ENCODE measurements at places on chromosomes 1 and 21.

- DNase-seq: no peak
Observed at GRCh38 chr1:236922190-236922589, 82.1 kb downstream of the MT1HL1 start.

- DNase-seq: no peak
Observed at GRCh38 chr1:76303340-76303717, 228.8 kb downstream of the ST6GALNAC3 start.

DNA sequence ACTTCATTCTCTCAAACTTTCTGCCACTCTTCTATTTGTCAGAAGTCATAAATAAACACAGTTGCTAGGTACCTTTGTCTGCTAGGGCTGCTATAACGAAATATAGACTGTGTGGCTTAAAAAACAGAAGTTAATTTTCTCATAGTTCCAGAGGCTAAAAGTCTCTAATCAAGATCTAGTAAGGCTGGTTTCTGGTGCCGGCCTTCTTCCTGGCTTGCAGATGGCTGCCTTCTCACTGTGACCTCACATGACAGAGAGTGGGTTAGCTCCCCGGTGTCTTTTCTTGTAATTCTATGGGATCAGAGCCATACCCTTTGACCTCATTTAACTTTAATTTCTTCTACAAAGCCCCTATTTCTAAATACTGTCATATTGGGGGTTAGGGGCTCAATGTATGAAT lies 5.9 kb downstream of the PDC start:
- DNase-seq: no peak

GRCh38 chr1:43853161-43853921 lies 80.3 kb upstream of the ARTN start:
- peak; percentile 38 for DNase-seq

- DNase-seq: no peak
Observed at GRCh38 chr21:45871616-45872236, 109.8 kb upstream of the COL6A1 start.

DNA sequence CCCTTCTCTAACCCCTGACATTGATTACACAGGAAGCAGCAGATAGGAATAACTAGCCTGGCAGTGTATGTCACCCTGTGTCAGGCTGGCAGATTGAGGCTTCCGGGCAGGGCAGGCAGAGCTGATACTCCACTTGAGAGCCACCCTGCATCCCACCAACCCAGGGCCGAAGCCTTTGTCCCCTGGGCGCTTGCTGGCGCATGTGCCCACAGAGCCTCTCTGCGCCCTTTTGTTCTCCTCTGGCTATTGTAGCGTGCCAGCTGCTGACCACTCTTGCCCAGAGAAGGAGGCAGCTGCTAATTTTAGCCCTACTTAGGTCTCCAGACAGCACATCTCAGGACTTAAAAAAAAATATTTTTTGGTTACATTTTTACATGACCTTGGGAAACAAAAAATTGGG lies 304.9 kb downstream of the HHAT start:
- no peak for DNase-seq

DNA sequence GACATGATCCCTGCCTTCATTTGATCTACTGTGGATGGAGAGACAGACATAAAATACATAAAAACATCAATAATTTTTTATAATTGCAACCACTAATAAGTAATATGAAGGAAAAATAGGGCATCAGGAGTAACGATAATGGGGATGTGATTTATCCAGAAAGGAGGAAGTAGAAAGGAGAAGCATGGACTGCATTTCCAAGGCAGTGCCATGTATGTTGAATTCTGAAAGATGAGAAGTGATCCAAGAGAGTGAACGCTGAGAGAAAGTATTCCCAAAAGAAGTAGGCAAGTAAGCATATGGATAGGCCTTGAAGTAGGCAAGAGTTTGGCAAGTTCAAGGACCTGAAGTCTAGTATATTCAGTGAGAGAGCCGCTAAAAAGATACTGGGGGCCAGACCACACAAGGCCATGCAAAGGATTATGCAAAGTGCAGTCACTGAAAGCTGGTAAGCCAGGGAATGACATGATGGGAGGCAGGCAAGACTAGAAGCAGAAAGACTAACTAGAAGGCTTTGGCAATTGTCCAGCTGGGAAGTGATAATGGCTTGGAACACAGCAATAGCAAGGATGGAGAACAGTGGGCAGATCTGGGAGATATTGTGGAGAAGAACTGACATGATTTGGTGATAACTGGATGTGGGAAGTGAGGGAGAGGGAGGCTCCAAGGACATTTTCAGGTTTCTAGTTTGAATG lies 85.9 kb downstream of the TM2D1 start:
- DNase-seq: no peak

DNA sequence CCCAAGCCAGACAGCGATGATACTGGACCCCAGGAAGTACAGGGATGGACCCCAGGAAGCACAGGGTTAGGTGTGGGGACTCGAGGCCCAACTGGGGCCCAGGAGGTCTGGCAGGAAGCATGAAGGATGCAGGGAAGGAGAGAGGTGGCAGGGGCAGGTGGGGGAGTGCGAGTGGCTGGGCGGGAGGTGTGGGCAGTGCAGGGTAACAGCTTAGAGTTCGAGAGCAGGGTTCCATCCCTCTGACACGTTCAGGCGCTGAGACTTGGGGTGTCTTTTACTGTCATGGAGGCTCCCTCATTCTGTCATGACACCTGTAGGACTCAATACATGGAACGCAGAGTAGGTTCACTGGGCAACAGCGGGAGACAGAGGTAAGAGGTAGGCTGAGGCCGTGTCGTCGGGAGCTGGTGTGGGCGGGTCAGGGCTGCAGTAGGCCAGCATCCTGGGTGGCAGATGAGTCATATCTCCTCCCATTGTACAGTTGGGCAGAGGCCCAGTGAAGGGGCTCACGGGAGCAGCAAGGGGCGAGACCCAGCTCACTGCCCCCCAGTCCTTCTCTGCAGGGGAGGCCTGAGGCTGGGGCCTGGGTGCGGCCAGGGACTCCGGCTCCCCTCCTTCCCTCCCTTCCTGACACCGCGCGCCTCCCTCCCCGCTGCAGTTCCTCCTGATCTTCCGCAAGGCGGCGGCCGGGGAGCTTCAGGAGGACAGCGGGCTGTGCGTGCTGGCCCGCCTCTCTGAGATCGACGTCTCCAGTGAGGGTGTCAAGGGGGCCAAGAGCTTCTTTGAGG lies 11.6 kb upstream of the CTRC start:
- DNase-seq: no peak

- no peak for DNase-seq
Observed at GRCh38 chr1:18573170-18573569, 57.5 kb upstream of the PAX7 start.

GRCh38 chr1:109664671-109665070 lies 3.2 kb upstream of the GSTM2 start:
- DNase-seq: no peak

DNA sequence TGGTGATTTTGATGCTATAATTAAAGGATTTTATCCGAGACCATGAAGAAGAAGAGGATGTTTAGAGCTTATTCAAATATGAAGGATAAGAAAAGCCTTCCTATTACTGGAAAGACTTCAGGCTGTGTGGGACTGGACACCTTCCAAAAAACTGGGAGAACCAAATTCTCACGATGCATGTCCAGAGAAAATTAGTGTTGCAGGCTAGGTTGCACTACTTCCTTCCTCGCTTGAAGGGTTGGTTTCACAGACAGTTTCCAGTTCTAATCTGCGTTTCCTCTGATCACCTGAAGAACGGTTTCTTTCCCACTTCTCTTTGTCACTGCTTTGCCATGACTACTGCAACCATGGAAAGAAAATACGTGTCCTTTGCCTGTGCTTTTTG lies 2.0 kb downstream of the MTARC2 start:
- no peak for DNase-seq

GRCh38 chr1:25006770-25007169 lies 76.7 kb upstream of the RUNX3 start:
- DNase-seq: no peak

DNA sequence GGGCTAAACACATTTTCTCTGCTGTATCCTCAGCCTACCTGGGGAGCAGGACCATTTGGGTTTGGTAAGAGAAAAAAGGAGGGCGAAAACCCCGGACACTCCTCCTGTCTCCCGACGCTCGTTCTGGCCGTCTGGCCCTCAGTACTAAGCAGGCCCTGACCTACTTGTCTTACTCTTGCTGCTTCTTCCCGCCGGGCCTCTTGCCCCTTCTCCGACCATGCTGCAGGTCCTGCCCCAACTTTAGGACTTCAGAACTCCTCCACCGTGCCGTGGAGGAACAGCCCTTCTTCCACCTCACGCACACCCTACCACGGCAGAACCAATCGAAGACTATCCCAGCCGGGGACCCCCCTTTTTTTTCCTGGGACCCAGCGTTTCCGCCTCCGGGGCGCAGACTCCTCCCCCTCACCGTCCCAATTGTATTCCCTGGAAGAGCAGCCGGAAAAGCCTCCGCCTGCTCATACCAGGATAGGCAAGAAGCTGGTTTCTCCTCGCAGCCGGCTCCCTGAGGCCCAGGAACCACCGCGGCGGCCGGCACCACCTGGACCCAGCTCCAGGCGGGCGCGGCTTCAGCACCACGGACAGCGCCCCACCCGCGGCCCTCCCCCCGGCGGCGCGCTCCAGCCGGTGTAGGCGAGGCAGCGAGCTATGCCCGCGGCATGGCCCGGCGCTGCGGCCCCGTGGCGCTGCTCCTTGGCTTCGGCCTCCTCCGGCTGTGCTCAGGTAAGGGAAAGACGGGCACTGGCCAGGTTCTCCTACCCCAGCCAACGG lies at the start of gene CHRNB2:
Gene CHRNB2 (plus strand): TSS at position 393 of the 771 bp plus-strand sequence. CDS start 267 bp downstream, at position 660.
- peak; percentile 81 for DNase-seq

GRCh38 chr1:90361026-90361425 lies 356.1 kb downstream of the BARHL2 start:
- no peak for DNase-seq

DNA sequence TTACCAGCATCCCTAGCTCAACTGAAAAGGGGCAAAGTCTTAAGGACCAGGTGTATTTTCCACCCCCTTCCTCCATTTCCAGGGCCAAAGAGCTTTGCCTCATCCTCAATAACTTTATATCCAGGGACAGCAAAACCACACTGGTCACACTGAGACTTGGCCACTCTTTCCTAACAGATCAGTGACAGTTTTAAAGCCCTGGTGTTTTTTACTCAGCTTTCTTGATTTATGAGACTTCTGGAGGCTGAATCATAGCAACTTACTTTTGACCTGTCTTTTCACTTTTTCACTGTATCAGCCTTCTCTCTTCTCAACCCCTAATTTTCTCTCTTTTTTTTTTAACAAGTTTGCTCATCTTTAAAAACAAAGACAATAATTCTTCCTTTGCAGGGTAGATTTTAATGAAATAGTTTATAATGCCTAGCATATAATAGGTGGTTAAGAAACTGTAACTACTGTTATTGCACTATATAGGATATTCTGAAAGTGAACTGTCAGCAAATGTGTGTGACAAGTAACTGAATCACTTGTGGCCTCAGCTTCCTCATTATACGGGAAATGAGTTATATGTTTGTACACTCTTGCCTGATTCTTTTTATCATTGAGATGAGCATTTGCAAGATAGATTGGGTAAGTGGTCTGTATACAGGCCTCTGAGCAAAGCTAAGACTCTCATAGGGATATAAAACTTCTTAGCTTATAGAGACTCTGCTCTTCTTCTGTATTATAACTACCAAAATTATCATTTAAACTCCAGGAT lies 19.7 kb upstream of the DYNLT5 start:
- DNase-seq: no peak

GRCh38 chr21:45364468-45365185 lies 40.3 kb upstream of the COL18A1 start:
- DNase-seq: no peak

GRCh38 chr1:194184425-194184824 lies 998.0 kb upstream of the B3GALT2 start:
- no peak for DNase-seq

- DNase-seq: no peak
Observed at GRCh38 chr1:176839216-176839615, 325.3 kb downstream of the ASTN1 start.

DNA sequence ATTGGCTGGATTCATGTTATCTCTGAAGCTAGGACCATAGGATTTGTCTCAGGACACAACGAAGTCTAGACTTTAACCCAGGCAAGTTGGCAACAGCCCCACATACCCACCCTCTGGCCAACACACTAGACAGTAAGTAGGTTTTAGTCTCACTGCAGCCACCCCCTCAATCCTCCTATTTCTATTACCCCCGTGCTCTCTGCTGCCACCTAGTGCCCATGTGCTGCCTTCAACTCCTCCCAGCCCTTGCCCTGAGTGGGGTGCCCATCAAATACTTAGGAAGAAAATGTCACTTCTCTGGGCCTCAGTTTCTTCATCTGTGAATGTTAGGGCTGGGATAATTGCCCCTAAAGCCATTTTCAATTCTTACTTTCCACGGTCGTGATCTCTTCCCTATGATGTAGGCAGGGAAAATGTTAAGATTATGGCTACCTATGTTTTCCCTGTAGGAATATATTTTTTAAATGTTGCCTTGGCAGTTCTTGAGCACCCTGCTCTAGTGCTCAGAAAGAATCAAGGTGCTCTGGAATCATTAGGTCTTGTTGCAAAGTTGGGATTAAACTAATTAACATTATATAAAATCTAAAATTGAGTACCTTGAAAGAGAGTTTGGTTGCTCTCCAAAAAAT lies 213.0 kb downstream of the LMX1A start:
- peak; percentile 52 for DNase-seq

GRCh38 chr1:92411511-92411910 lies 75.2 kb downstream of the GFI1 start:
- DNase-seq: no peak

DNA sequence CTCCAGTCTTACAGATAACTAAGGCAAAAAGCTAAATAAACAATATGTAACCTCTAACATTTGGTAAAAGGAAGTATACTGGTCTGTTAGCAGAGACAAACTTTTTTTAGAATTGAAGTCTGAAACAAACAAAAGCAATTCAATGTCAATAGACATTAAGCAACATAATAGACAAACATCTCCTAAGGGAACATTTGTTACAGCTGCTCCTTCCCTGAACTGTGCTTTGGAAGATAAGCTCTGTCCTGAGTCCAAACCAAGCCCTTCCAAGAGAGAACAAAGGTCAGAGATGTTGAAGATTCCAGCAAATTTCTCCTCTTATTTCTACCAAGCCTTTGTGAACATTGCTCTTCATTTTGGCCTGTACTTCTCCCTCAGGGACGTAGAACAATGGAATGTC lies 25.3 kb downstream of the FMO2 start:
- no peak for DNase-seq

DNA sequence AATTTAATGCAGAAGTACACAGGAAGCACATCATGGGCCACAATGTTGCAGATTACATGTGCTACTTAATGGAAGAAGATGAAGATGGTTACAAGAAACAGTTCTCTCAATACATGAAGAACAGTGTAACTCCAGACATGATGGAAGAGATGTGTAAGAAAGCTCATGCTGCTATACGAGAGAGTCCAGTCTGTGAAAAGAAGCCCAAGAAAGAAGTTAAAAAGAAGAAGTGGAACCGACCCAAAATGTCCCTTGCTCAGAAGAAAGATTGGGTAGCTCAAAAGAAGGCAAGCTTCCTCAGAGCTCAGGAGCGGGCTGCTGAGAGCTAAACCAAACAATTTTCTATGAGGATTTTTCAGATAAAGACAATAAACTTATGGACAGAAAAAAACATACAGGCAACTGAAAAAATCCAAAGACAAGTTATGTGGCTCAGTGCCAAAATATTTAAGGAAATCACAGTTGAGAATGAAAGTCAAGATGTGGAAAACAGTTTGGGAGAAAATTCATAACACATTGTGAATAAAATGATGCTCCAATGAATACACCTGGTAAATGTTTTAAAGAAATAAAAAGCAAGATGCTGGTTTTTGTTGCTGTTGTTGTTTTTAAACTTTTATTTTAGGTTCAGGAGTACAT lies 2.8 kb upstream of the ZNF644 start:
- no peak for DNase-seq
